Esophagus squamous epithelium (tissue), 5 donors: ENCODE measurements at places on chromosomes 5 and 9.

GRCh38 chr9:101307524-101308213 is 77.1 kb downstream of the BAAT start:
- DNase-seq: no peak

- DNase-seq: no peak
Measured at GRCh38 chr5:122507581-122507980, 195.5 kb downstream of the SNCAIP start.

DNA sequence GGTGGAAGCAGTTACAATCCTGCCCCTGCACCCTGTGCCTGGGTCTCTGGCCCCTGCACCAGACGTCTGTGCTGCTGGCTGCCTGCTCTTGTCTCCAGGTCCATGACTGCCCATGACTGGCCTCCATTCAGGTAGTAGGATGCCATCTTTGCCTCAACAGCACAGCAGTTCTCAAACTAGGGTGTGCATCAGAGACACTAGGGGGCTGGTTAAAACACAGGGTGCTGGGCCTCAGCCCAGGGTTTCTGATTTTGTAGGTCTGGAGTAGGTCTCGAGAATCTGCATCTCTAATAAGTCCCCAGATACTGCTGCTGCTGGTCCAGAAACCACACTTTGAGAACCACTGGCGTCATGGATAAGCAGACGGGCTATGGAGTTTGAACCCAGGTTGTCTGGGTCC is 24.0 kb downstream of the COL15A1 start:
- no peak for DNase-seq

DNA sequence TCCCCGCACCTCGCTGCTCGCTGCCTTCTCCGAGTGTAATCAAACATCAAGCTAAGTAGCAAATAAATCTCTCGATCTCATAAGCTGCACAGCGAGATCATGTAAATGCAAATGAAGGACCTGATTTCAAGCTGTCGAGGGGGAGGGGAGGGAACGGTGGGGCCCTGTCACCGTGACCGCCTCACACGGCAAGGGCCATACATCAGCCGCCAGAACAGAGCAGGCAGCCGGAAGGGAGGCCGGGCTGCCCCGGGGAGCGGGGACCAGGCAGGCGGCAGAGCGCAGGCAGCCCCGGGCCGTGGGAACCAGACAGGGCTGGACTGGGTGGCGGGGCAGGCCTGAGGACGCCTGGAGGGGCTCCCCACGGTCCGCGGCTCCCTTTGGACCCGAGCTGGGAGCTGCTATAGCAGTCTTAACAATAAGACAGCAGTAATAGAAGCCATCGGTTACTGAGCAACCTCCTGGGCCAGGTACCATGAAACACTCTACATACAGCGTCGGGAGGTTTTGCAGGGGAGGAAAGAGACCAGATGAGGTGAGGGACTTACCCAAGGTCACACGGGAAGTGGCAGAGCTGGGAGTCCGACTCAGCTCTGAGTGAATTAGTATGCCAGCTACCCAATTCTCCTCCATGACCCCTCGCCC is 76.8 kb downstream of the CFAP77 start:
- DNase-seq: no peak

- no peak for DNase-seq
Measured at GRCh38 chr5:33300209-33300742, 140.5 kb upstream of the TARS1 start.

DNA sequence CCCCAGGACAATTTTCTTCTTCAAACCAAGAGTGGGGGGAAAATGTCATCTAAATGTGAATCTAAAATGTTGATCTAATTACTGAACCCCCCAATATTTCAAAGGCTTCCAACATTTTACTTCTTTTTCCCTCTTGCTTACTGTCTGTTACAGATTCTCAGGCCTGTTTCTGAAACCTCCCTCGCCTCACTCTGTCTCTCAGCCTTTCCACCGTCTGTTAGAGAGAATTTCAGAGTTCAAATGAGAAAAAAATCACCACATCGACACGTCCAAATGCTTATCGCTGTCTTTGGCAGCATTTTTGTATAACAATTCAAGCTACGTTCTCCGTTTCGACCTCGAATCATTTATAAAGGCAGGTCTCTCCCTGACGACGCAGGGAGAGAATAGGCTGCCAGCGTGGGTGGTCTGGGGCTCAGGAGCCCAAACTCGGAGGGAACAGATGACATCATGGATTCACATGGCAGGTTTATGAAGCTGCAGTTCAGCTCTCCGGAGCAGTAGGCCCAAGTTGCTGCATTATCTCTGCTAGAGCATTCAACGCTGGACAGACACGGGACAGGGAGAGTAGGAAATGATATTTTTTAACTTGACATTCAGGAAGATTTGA is 139.8 kb downstream of the GAS1 start:
- DNase-seq: no peak

GRCh38 chr5:95298651-95299050 is 13.8 kb upstream of the MCTP1 start:
- no peak for DNase-seq

DNA sequence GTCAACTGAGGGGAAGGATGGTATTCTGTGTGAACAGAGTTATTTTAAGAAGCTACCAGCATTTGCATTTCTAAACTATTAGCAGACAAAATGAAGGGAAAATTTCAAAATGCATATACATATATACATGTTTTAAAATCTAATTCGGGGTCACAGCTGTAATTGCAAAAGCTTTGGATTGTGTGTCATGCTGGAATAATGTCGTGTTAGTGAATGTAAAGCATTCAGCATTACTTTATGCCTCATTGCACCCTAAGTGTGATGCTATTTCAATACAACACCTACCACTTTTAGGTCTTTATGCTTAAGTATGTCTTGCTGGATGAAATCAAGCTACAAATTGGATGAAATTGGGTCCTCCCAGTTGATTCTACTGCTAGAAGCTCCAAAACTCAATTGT is 687.6 kb upstream of the MEF2C start:
- DNase-seq: no peak

GRCh38 chr9:134322781-134323241 is 3.4 kb upstream of the RXRA start:
- no peak for DNase-seq

- DNase-seq: no peak
Measured at GRCh38 chr5:111983459-111983858, 226.5 kb upstream of the NREP start.
